ENCODE measurements at places on chromosomes 7 and 10. TPM values are rescaled to one million over a fixed set of nuclear protein-coding genes. Genes with fewer than 3 reads are reported as not detected.

ZNF239 gene
- total RNA-seq, result 2.2 TPM

HOXA1 gene
- total RNA-seq, result 0.12 TPM

GATA3 gene
- 1.9 TPM for total RNA-seq

TMEM213 gene
- not detected for total RNA-seq

SLC16A9 gene
- total RNA-seq, result 1.2 TPM

DNAJC12 gene
- total RNA-seq, result 3.7 TPM

NYAP1 gene
- 0.59 TPM for total RNA-seq

GPR26 gene
- not detected for total RNA-seq

PRF1 gene
- total RNA-seq, result 4.6 TPM
